ENCODE measurements at places on chromosomes 7 and 10.

- no peak for DNase-seq
Observed at GRCh38 chr7:147857152-147858140, 733.1 kb upstream of the C7orf33 start.

GRCh38 chr10:104253606-104254410 is 884 bp upstream of the GSTO1 start:
- no peak for DNase-seq

- DNase-seq: no peak
Observed at GRCh38 chr7:41319581-41319980, 383.3 kb downstream of the INHBA start.

DNA sequence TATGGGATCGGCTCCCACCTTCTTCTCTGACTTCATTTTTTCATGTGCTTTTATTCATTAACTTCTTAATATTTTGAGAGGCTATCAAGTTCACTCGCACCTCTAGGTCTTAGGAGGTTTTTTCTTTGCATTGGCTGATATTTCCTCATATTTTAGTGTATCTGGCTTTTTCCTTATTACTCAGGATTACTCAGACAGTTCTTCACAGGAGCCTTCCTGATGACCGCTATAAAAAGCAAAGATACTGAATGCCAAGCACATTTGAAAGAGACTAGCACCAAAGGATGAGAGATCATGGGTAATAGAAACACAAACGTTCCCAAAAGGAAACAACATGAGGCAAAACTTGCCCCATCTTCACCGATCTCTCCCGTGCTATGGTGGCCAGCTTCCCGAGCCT is 409.2 kb upstream of the KLF6 start:
- no peak for DNase-seq

DNA sequence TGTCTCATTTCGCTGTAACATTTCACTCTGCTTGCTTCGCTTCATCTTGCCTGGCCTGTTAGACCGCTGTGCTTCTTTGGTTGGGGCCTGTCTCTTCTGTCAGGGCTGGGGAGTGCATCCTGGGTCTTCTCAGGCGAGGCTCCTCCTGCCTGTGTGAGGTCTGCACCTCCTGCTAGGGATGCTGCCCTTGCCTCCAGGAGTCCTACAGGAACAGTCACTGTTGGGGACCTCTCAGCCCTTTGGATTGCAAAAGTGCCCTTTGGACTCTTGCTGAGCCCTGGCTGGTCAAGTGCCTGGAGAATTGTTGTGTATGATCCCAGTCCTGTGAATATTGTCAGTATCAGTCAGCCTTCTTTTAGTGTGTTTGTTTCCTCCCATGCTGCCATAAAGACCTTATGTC is 84.1 kb downstream of the MDFIC start:
- DNase-seq: no peak

DNA sequence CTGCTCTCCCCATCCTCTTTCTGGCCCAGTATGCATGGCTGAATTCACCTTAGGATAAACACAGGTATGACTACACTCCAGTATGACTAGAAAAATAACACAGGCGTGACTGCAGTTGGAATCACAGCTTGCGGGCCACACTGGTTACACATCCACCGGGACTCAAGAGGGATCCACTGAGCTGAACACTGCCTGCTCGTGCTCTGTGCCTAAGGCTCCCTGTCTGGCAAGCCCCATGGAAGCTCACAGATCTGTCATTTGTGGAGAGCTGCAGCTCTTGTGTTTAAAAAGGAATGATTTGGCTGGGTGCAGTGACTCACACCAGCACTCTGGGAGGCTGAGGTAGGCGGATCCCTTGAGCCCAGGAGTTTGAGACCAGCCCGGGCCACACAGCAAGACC is 26.8 kb downstream of the VOPP1 start:
- no peak for DNase-seq

DNA sequence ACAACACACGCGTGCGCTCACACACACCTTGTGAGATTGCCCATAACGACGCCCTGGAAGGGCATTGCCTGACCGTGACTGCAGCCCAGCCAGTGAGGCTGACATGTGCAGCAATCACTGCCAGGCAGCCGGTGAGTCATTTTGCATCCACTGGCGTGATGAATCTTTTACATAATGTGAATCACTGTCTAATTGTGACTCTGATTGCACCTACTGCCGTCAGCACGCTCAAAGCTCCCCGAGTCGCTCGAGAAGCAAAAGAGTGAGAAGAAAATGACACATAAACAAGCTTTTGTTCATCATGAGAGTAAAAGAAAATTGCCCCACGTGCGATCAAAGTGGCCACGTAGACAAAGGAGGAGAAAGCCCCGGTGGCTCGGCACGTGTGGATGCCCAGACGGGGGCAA is 117.4 kb upstream of the PFKP start:
- DNase-seq: peak; percentile 1

DNA sequence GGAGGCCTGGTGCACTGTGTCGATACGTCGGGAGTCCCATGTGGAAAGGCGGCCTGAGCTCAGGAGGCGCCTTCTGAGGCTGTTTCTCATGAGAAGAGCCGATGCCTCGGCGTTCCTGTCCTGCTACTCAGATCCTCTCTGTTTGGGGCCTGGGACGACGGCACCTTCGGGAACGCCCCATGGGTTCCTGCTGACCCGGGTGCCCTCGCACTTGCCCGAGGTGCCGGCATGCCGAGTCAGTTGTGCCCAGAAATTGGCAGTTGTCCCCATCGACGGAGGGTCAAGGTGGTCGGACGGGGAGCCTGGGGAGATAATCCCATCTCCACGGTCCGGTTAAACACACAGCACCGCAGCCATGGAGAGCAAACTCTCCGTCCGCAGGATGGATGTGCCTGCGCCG is 33.0 kb downstream of the NKX6-2 start:
- no peak for DNase-seq

- DNase-seq: peak; percentile 38
Observed at GRCh38 chr10:24952707-24953645, 570 bp upstream of the PRTFDC1 start.
